T-helper 17 cell (primary cell): ENCODE measurements at places on chromosomes 7 and 10.

DNA sequence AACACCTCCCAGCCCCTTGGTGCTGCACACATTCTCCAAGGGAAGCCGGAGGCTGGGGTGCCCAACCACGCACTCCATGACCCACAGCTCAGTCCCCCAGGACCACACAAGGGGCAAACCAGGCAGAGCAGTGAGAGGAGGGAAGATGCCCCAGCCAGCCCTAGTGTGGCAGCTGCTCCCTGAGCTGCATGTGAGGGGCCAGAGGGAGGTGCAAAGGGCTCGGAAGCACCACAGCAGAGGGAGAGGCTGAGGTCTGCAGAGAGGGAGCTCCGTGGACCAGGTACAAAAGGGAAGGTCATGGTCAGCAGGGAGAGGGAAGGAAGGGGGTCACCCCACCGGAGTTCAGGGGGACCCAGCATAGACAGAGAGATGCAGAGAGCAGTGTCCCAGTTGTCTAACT is 1.5 kb upstream of the CALML5 start:
- peaks cover 2% of the 10 kb centered on the region for H3K36me3 ChIP-seq
- H3K27me3 ChIP-seq, result peaks cover 34% of the 10 kb centered on the region
- no peak overlapping the region for H3K4me3 ChIP-seq
- DNase-seq, result no peak
- peaks cover 2% of the 10 kb centered on the region for H3K4me1 ChIP-seq

DNA sequence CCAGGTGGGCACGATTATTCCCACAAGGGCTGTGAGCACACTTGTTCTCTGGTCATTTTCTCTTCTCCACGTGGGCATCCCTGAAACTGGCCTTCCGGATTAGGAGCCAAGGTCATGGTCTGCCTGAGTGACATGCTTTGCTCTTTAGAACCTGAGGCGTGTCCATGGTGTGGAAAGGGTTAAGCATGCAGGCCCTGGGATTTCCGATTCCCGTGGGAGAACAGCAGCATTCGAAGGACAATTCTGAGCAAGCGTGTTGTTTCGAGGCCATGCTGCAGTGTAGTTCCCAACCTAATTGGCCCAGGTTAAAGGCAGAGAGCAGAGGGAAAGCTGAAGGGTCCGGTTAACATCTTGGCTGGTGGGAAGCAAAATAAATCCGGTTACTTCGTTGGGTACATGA is 245.9 kb downstream of the SKAP2 start:
- peaks cover 41% of the 10 kb centered on the region for H3K27me3 ChIP-seq
- H3K27ac ChIP-seq, result no peak overlapping the region
- H3K4me3 ChIP-seq, result no peak overlapping the region
- H3K4me1 ChIP-seq, result peaks cover 2% of the 10 kb centered on the region

DNA sequence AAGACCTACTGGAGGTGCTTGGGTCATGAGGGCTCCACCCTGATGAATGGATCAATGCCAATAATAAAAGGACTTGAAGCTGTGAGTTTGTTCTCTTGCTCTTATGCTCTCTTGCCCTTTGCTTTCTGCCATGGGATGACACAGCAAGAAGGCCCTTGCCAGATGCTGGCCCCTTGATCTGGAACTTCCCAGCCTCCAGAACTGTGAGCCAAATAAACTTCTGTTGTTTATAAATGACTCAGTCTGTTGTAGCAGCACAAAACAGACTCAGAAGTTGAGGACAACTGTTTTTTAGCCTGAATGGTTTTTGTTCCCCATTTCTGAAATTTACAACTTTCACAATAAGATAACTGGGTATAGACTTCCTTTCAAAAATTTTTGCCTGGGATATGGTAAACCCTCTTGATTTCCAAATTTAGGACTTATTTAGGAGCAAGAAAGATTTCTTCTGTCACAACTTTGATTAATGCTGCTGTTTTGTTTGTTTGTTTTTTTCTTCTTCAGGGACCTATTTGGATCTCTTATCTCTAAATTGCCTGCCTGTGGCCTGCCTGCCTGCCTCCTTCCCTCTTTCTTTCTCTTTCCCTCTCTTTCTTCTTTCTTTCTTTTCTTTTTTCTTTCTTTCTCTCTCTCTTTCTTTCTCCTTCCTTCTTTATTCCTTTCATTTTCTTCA is 12.1 kb downstream of the ENTPD1 start:
- no peak overlapping the region for H3K27ac ChIP-seq
- H3K4me1 ChIP-seq, result no peaks in the 10 kb centered on the region
- no peaks in the 10 kb centered on the region for H3K36me3 ChIP-seq
- no peak for DNase-seq

DNA sequence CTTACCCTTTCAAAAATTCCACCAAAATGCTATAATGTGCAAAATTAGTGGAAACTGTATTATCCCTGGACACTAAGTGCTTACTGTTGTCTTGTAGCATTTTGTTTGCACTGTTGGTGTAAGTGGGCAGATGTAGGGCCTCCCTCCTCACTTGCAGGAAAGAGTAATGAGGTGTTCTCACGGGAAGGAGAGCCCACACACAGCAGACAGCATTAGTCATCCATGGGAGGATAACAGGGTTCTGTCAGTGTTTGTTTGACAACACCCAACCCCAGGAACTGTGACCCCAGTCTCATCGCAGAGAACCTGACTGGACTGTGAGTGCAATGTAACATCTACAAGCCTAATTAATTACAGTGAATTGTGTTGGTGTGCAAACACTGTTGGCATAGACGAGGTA is 58.7 kb upstream of the VSTM2A start:
- no peaks in the 10 kb centered on the region for H3K4me1 ChIP-seq
- no peak overlapping the region for H3K27ac ChIP-seq
- no peak for DNase-seq
- H3K36me3 ChIP-seq, result no peaks in the 10 kb centered on the region
- H3K27me3 ChIP-seq, result no peaks in the 10 kb centered on the region

GRCh38 chr10:75089634-75090033 is 21.8 kb upstream of the SAMD8 start:
- no peak for DNase-seq
- H3K27me3 ChIP-seq, result no peaks in the 10 kb centered on the region
- H3K4me1 ChIP-seq, result peaks cover 9% of the 10 kb centered on the region
- no peak overlapping the region for H3K4me3 ChIP-seq
- peak overlapping the region; percentile 37 for H3K27ac ChIP-seq

DNA sequence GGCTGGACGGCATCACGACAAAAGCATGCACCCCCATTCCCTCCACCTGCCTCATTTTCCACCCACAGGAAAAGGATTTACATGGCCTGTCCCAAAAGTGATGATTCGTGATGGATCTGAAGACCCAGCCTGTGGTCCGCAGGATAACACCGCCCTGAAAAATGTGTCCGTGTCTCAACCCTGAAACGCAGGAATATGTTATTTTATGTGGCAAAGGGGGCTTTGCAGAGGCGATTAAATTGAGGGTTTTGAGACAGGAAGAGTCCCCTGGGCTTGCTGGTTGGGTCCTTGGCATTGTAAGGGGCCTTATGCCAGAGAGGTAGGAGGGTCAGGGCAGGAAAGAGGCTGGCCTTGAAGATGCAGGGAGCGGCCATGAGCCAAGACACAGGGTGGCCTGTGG is 80.2 kb upstream of the PPP2R2D start:
- H3K4me3 ChIP-seq, result no peak overlapping the region
- no peaks in the 10 kb centered on the region for H3K4me1 ChIP-seq
- peaks cover 17% of the 10 kb centered on the region for H3K27me3 ChIP-seq
- no peaks in the 10 kb centered on the region for H3K36me3 ChIP-seq
- DNase-seq, result no peak
- no peak overlapping the region for H3K27ac ChIP-seq

GRCh38 chr10:125880719-125881118 is 373 bp downstream of the DHX32 start:
- H3K36me3 ChIP-seq, result peaks cover 6% of the 10 kb centered on the region
- no peaks in the 10 kb centered on the region for H3K4me1 ChIP-seq
- H3K27ac ChIP-seq, result no peak overlapping the region
- no peak for DNase-seq
- H3K27me3 ChIP-seq, result no peaks in the 10 kb centered on the region

- H3K4me1 ChIP-seq, result no peaks in the 10 kb centered on the region
- no peak overlapping the region for H3K27ac ChIP-seq
- H3K4me3 ChIP-seq, result no peak overlapping the region
- H3K36me3 ChIP-seq, result no peaks in the 10 kb centered on the region
- DNase-seq, result no peak
These were observed 886.2 kb upstream of the GHITM start for GRCh38 chr10:83253011-83253671.

GRCh38 chr7:77184990-77185389 is 14.6 kb downstream of the FGL2 start:
- H3K4me3 ChIP-seq, result no peak overlapping the region
- H3K36me3 ChIP-seq, result peaks cover 6% of the 10 kb centered on the region
- no peaks in the 10 kb centered on the region for H3K4me1 ChIP-seq
- no peaks in the 10 kb centered on the region for H3K27me3 ChIP-seq

DNA sequence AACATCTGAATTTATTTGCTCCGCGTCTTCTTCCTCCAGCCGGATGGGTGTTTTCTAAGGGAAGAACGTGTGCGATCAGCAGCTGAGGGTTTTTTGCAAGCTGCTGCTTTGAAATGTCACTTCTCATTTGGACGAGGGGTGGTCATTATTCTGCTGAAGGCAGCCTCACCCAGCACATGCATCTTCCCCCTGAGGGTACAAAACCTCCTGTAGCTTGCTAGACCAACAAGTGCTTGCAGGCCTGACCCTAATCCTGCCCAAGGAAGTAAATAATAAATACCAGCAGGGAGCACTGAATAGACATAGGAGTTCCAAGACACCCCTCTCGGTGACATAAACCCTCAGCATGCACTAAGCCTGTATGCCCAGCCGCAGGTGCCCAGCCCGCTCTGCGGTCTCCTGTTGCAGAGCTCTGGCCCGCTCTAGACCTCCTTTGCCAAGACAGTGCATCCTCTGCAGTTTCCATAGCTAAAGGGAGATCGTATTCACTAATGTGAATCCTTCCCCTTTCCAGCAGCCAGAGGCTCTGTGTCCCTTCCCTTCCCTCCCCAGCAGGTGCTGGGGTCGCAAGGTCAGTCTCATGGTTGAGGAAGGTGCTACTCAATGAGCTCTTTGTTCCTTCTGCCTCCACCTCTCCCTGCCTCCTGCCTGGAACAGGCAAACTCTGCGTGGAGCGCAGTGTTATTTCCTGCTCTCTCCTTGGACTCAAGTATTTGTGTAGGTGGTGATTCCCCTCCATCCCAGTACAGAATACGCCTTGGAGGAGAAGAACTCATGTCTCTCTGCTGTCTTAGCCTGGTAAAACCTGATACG is 36.6 kb downstream of the SBDS start:
- DNase-seq, result no peak
- H3K4me1 ChIP-seq, result peaks cover 3% of the 10 kb centered on the region
- no peaks in the 10 kb centered on the region for H3K27me3 ChIP-seq
- H3K4me3 ChIP-seq, result no peak overlapping the region
- H3K27ac ChIP-seq, result peak overlapping the region; percentile 72

DNA sequence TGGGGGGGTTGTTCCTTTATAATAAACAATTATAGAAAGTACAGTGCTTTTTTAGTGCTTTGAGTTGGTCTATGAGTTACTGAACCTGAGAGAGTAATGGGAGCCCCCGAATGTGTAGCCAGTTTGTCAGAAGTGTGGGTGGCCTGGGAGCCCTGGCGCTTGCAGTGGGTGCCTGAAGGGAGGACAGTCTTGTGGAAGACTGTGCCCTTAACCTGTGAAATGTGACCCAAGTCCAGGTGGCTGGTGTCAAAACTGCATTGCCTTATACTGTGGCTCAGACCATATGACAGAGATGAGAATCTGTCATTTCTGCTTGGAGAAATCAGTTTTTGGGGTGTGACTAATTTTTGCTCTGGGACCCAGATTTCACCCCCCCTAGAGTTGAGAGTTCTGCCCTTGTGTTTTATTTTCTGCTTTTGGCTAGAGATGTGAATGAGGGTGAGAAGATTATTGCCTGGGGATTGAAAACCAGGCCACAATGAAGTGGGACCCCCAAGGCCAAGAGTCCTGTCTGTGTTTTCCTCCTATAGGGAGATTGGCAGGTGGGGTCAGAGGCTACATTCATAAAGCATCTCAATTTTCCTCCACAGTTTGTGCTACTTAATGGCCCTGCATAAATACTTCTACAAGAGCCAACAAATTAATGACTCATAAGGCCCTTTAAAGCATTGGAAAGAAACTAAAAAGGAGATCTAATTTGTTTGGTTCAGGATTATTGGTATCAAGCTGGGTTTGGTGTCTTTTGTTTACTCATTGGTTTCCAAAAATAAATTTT is 24.1 kb upstream of the CARD11 start:
- peaks cover 65% of the 10 kb centered on the region for H3K4me1 ChIP-seq
- no peaks in the 10 kb centered on the region for H3K27me3 ChIP-seq
- peak overlapping the region; percentile 81 for H3K4me3 ChIP-seq
- H3K36me3 ChIP-seq, result no peaks in the 10 kb centered on the region
- peak overlapping the region; percentile 97 for H3K27ac ChIP-seq

DNA sequence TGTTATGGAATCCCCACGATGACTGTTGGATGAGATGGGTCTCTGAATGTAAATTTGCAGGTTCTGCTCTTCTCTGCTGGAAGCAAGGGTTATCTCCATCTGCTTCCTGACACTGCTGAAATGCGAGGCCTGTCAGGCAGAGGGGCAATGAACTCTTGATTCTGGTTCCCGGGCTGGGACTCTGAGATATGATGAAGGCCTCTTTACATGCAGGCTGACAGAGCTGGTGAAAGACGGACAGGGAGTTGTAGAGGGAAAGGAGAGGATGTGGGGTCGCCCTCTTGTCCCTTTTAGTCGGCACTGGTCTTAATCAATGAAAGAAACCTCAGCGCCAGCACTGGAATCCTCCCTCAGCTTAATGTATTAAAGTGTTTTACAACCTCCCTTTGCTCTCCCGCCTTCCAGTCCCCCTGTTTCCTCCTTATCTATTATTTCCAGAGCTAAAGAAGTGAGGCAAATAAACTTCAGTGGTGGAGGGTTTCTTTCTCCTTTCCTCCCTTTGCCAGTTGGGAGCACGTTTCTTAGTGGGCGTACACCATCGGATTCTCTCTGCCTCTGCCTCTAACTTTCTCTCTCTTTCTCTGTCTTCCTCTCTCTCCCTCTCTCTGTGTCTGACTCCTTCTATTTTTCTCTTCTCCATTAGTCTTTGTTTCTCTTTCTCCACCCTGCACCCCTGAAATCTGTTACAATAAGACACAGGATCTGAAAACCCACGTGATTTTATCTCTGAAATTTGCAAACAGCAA is 145.6 kb downstream of the BAMBI start:
- H3K27ac ChIP-seq, result no peak overlapping the region
- H3K4me1 ChIP-seq, result no peaks in the 10 kb centered on the region
- H3K4me3 ChIP-seq, result no peak overlapping the region
- no peaks in the 10 kb centered on the region for H3K36me3 ChIP-seq
- DNase-seq, result no peak
